COLO829 (cell line): ENCODE measurements at places on chromosomes 12 and 14.
A peak's percentile ranks its signal among the peaks of the same experiment; 100 is the strongest.

DNA sequence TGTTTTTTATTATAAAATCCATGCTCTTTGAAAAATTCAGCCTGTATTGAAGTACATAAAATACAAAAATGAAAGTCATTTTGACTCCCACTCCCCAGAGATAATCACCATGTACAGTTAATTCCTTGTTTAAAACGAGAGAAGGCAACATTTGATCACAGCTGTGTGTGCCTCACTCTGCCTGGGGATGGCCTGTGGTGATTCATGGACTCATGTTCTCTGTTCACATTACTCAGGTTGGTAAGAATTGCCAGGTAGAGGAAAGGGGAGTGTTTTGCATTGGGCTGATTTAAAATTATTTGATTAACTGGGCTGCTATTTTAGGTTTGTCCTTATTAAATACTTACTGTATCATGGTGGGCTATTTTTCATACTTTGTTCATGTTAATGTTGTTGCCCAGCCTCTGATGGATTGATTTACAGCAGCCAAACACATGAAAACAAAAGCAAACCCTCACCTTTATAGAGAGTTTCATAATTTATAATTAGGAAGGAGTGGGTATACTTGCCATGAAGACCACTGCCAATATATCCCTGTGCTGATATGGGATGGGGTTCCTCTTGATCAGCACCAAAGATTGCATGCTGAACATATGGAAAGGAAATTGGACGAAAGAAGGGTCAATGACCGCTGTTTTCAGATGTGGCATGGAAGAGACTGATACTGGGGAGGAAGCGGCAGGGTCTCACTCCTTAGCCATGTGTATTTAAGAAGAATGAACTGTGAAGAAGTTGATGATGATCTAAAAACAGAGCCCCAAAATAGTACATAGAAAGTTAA is 3.0 kb downstream of the ZBTB1 start:
- DNase-seq = no peak

- DNase-seq = no peak
These were observed 35.2 kb downstream of the RILPL1 start for GRCh38 chr12:123498126-123498825.

- no peak for DNase-seq
These were observed 135.0 kb downstream of the ANO6 start for GRCh38 chr12:45350861-45351260.

- peak; percentile 6 for DNase-seq
These were observed 359.9 kb downstream of the NRXN3 start for GRCh38 chr14:78530078-78530477.

DNA sequence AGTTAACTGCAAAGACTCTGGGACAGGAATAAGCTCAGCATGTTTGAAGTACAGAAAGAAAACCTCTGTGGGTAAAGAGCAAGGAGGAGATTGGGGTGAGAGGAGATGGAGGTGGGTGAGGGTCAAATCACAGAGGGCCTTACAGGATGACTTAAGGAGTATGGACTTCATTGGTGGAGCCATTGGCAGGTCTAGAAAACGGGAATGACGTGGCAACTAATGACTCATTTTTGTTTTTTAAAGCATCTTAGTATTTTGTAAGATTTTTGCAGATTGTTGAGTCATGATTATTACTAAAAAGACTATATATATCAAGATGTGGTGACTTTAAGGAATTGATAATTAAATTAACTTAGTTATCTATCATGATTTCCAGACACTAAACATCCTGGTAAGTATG is 18.5 kb downstream of the UTP20 start:
- no peak for DNase-seq

DNA sequence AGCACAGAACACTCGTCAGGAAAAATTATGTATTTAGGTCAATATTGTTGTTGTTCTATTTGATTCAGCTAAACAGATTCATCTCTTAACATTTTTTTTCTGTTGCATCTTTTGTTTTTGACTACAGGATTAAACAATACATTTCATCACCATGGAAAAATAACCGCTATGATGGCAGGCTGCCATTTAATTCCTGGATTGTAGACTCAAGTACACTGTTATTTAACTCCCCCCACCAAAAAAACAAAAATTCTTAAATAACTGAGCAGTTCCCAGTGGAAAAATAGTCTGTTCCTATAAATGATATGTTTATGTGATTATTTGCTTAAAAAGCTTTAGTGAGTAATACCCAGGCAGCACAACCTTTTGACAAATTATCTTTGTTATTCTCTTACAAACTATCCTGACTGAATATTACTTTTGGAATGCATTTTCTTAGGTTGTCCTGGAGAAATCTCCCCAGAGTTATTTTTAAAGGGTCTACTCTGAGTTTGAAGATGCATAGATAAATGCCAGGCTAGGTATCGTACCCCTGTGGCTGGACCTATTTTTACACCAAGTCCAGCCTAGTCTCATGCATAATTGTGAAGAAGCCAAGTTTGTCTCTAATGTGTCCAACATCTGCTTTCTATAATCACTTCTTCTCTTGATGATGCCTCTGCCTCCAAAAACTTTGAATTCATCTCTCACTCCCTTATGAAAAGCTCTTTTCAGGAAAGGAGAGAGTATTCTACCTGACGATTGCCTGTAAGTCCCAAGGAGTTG is 3.7 kb downstream of the KERA start:
- no peak for DNase-seq

- DNase-seq = no peak
These were observed 675.5 kb upstream of the MGAT4C start for GRCh38 chr12:86931714-86932113.

DNA sequence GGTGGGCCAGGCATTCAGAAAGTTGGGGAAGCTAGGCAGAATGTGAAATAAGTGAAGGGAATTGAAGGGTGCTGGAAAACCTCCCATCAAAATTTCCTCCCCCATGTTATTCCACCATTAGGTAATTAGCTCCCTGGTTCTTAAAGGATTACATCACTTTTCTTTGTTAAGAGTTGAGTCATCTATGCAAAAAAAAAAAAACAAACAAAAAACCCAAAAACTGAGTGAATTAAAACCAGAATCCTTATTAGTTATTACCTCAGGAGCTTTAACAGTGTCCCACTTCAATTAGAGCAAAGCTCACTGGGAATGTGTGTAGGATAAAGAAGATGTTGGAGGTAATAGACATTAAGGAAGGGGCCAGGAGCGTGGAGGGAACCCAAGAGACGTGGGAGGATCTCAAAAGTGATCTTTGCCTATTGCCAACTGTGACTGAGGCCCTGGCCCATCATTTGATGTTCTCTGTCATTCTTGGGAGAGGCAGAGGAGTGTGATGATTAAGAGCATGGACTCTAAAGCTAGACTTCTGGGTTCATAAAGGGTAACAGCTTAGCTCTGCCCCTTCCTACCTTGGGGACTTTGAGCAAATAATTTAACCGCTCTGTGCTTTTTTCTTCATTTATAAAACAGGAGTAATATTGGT is 364.7 kb downstream of the APAF1 start:
- DNase-seq = no peak

- DNase-seq = no peak
These were observed 1280.9 kb downstream of the AACS start for GRCh38 chr12:126346087-126346486.

GRCh38 chr14:104103061-104103445 is 17.6 kb downstream of the ASPG start:
- DNase-seq = no peak

- no peak for DNase-seq
These were observed 99.4 kb downstream of the NINJ2 start for GRCh38 chr12:563787-564298.

DNA sequence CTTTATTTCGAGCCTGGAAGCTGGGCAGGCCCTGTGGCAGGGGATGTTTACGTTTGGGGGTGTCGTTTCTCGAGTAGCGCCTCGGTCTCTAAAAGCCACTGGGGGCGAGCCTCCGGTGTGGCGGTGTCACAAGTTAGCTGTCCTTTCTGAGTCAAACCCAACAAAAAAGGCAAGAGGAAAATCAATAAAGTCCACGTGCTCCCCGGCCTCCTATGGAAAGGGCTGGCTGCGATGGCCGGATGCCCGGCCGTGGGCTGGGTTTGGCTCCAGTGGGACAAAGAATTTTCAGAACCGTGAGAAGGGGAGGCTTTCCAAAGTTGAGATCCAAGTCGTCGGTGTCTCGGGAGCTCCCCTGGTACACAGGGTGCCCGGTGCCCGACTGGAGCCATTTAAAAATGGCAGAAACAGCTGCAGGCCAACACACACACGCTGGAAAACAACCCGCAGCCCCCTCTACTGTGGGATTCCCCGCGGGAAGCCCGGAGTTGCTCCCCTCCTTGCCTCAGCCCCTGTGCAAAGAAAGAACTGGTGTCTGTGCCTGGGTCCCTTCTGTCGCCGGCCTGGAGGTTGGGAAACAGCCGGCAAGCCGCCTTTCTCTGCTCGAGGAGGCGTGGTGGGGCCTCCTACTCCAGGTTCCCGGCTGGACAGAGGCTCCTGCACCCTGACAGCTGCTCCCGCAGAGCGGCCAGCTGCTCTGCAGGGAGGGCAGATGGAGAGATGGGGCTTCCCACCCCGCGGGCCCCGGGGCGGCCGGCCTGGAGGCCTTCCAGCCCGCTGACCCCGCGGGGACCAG is 1.9 kb downstream of the BCL7A start:
- peak; percentile 48 for DNase-seq

GRCh38 chr12:51171884-51172514 is 936 bp downstream of the TFCP2 start:
- DNase-seq = no peak

GRCh38 chr12:115973066-115973465 is 304.4 kb downstream of the MED13L start:
- peak; percentile 15 for DNase-seq

GRCh38 chr14:104689881-104690711 is 678 bp downstream of the INF2 start:
- no peak for DNase-seq

DNA sequence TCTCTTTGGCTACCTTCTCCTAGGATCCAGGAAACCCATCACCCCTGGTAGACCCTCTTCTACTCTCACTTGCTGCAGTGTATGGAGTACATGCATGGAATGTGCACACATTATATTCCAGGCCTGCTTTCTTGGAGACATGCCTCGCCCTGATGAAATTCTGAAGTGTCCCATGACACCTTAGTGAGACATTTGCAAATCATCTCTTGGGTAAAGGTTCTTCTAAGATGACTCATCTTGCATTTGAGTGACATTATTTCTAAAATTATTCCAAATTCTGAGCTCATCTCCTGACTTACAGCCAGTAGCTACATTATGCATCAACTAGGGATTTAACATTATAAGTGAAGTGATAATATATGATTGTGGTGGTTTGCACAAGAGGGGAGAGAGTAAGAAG is 49.8 kb downstream of the SDR9C7 start:
- no peak for DNase-seq

DNA sequence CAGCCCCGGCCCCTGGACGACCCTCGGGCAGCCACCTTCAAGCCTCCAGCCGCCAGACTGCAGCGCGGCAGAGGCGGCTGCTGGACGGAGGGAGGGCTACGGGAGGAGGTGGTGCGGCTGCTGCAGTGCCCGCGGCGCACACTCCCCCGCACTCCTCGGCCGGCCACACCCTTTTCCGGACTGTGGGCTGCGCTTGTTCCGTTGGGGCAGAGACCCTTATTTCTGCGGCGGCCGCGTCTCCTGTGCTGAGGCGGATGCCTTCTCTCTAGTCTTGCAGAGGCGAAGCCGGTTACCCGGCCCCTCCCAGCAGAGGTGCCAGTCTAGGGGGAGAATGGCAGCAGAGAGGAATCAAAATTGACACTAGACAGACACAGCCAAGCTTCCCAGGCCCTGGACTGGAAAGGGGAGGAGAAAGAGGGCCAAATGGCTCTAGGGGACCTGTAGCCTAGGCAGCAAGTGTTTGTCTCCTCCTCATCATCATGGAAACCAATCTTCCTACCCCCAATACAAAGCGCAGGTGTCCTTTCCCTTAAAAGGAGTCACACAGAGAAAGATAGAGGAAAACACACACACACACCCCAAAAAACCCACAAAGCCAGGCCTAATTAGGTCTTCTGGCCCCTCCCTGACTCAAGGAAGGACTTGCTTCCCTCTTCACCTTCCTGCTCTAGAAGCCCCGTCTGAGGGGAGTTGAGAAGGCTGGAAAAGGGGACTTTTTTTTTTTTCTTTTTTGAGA is 1.3 kb downstream of the ESYT1 start:
- DNase-seq = no peak

DNA sequence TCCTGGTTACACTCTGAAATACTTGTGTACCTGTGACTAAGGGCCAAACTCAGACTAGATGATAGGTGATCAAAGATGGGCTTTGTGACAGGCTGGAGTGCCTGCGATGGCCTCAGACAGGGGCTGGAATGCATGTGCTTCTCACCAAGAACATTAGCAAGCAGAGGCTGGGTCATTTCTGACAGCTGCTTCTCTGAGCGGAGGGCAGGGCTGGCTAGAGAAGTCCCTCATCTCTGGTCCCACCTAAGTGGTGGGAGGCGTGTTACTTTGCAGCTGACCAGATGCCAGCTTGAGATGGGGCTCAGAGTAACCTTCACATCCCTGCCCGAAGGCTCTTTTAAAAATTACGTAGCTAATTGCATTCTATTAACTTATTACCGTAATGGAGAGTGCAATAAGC is 106.8 kb upstream of the RTL1 start:
- no peak for DNase-seq

DNA sequence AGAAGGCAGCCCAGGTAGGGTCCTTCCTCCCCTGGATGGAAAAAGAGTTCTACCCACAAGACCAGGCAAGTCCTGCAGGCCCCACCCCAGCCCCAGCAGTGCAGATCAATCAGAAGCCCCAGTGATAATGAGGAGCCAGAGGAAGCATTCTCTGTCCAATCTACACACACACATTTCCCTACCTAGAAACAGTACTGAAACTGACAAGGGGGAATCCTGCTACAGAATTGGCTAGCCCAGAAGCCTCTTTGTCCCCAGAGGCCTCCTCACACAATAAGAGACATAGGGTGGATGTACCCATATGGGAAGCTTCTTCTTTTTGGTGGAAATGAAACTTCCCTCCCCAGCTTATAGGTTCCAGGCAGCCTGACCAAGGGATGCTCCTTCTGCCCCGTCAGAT is 9.9 kb downstream of the FSCB start:
- no peak for DNase-seq

DNA sequence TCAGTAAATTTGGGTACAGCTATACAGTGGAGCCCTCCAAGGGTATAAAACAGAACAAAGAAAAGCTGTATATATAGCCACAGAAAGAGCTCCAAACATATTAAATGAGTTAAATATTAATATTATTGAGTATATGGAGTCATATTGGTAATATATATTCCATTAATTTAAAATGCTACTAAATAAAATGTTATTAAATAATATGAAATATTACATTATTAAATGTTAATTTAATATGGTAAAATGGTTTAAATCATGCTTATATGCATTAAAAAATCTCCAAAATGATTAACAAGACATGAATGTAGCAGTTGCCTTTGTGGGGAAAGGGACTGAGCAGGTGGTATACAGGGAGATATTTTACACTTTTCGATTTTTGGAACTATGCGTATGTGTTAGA is 164.0 kb downstream of the PELI2 start:
- no peak for DNase-seq

DNA sequence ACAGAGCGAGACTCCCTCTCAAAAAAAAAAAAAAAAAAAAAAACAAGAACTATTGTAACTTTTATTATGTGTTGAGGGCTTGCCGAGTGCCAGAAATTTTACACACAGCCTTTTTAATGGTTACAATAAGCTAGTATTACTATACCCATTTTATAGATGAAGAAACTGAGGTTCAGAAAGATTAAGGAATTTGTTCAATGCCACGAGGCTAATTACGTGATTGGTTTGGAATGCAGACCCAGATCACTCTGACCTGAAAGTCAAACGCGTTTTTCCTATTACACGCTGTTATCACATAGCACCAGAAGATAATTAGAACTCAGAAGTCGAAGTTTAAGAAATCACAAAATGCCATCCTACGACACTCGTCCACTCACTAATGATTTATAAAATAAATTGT is 48.9 kb upstream of the RAP1B start:
- no peak for DNase-seq

GRCh38 chr14:103317251-103317650 is 16.8 kb upstream of the EIF5 start:
- DNase-seq = no peak
